CD4-positive, alpha-beta T cell treated with Interleukin-21 for 1 hour (primary cell): ENCODE measurements at places on chromosomes 5 and 9.

DNA sequence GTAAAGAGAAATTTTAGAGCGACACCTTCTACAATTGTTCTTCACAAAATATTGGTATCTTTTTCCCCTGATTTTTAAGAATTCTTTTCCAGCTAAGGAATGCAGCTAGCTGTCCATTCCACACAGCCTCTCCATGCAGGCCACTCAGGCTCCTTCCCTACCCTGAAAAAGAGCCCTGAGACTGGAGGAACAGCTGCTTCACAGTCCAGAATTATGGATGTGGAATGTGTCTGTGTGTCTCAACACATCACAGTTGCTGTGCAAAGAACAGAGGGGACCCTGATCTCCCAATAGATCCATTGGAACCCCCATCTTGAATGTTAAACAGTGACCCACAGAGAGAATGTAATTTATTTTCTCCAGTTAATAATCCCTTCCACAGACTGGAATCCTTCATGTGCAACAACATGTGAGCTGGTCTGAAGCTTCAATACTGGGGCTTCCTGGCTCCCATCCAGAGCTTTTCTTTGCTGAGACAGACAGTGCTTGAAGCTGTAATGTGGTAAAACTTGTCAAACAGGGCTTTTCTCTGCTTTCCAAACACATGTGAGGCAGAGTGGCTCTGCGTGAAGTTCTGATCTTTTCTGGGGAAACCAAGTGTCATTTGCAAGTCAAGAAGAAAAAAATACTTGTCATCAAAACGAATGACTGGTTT lies 53.3 kb upstream of the SMC5 start:
- DNase-seq = no peak

DNA sequence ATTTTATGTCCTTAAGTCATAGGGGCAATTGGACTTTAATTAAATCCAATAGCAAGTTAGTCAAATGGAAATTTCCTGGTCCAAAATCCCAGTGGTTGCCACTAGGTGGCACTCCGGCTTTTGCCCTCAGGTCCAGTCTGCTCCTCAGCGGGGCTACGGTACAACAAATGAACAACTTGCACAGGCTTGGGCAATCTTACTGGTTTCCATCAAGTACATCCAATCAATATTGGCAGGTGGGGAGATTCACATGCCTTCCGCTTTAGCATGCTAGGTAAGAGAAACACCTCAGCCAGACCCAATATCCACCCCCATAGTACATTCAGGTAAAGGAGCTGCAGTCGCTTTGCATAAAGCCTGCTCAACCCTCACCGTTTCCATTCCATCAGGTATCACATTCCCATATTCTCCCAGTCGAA lies 6.3 kb upstream of the MXD3 start:
- peak; percentile 80 for DNase-seq

DNA sequence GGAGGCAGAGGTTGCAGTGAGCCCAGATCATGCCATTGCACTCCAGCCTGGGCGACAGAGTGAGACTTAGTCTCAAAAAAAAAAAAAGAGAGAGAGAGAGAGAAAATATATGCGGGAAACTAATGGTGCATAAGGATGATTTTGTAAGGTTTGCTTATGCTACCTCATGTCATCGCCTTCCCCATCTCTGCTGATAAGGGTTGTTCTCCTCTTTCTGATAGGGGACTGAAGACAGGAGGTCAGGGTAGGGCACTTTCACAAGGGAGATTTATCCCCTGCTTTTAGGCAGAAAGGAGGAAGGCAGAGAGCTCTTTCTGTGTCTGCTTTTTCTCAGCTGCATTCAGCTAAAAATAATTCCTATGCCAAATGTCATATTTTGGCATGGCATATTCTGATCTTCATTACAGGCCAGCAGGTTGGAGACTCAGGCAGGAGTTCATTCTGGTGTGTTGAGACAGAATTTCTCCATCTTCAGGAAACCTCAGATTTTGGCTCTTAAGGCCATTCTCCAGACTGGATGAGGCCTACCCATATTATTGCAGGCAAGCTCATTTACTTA lies 220.2 kb downstream of the AUH start:
- DNase-seq = no peak

GRCh38 chr9:125852386-125852785 lies 105.2 kb downstream of the PBX3 start:
- DNase-seq = no peak

DNA sequence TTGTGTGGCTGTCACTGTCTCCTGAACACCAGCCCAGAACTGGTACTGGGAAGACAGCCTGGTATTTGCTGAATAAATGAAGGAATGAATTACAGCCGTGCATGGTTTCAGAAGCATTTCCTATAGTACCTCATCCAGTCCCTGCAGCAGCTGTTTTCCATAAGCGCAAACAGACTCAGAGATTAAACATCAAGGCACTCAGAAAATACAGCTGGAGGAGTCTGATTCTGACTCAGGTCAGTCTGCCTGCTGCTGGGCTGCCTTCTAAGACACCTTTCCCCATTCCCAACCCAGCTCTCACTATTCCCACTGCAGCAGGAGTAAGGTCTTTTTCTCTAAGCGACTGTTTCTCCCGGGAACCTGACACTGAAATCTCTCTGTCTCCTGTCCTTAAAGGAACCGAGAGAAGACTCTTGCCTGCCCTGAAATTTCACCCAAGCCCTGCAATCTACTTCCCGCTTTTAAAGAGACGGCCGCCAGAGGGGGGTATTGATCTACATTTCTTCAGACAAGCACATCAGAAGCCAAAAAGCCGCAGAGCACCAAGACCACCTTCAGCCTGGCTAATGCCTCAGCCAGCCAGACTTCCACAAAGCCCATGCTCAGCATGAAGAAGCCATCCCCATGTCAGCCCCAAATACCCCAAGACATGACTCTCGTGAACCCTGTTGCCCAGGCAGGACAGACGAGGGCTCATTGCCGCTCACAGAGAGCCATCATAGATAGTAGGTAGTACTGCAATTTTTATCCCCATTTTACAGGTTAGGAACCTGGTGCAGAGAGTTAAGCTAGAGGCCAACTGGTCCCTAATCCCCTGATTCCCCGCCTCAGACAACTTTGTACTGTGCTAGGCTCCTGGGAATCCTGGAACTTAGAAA lies 5.4 kb upstream of the FOXI1 start:
- DNase-seq = peak; percentile 63
